EH (cell line): ENCODE measurements at places on chromosomes 4 and X.
A peak's percentile ranks its signal among the peaks of the same experiment; 100 is the strongest.

DNA sequence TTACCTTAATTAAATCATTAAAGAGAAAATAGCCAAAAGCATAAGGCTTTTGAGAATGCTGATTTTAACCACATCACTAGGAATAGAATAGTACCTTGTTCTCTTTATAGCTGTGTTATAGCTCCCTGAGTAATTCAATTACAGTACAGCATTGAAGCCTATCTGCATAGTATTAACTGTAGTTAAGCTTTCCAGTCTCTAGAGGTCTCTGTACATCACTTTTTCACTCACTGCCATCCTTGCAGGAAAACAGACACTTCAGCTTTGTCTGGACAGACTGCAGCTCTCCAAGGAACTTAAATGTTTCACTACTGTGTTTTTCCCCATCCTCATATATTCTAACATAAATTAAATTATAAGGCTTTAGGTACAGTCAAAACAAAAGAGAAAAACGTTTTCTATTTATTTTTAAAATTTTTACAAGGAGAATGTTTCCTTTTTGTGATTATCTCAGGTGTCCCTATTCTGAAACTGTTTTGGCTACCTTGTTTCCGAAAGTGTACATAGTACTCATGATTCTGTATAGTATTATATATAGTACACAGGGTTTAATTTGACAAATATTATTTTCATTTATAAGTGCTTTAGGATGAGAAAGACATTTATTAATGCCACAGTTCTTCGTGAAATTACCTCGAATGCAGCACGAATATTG lies 407.9 kb downstream of the PCDH18 start:
- peak; percentile 82 for DNase-seq

DNA sequence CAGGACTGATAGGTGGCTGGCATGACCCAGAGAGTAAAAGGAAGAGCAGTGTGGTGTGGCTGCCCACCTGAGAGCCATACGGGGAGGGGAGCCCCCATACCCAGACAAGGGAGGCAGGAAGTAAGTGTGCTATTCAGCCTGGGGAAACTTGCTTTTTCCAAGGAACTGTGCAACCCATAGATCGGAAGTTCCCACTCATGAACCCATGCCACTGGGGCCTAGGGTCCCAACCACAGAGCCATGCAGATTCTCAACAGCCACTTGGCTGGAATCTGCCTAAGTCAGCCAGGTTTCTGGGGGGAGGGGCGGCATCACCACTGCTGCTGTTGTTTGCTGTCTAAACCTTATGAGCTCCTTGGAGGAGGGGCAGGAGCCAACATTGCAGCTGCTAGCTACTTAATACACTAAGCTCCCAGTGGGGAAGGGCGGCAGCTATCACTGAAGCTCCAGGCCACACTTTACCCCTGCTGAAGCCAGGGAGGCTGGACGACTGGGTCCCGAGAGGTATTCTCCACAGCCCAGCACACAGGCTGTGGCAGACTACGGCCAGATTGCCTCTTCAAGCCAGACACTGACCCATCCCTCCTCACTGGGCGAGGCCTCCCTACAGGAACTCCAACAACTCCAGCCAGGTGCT lies 410.4 kb downstream of the INPP4B start:
- DNase-seq: no peak

DNA sequence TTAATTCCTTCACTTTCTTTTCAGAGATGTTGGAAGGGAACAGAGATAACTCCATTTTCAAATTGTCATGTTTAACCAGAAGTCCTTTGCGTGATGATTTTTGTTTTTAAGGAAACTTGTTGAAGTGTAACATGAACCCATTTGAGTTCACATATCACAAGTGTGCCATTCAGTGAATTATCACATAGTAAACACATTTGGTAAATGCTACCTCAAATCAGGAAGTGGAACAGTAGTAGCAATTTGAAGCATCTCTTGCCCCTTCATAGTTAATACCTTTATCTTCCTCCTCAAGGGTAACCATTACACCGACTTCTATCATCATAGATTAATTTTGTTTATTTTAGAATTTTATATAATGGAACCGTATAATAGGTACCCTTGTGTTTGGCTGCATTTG lies 35.8 kb downstream of the KDM6A start:
- no peak for DNase-seq

- DNase-seq: no peak
Observed at GRCh38 chrX:40009462-40009851, 88.3 kb downstream of the BCOR start.

GRCh38 chr4:168509786-168510185 lies 12.9 kb downstream of the PALLD start:
- DNase-seq: peak; percentile 16

GRCh38 chr4:38109896-38110295 lies 149.7 kb downstream of the PTTG2 start:
- DNase-seq: no peak

- DNase-seq: no peak
Observed at GRCh38 chrX:106973433-106974149, 26.4 kb downstream of the MORC4 start.

- peak; percentile 72 for DNase-seq
Observed at GRCh38 chrX:47579537-47579936, 2.7 kb upstream of the TIMP1 start.

- no peak for DNase-seq
Observed at GRCh38 chr4:52713456-52713937, 37.7 kb downstream of the ERVMER34-1 start.

DNA sequence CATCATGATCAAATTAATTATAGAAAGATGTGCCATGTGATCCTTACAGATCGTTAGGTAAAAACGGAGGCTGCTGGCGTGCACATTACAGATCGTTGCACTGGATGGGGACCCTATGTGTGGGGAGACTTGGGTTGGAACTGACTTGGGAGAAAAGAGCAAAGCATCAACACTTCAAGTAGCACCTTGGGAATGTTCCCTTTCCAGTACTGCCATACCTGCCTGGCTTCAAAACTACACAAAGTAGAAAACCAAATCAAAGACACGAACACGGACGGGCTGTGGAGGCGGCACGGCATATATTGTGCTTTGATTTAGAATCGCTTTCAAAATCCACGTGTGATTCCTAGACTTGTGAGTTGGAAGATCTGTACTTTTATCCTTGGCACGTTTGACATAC lies 898 bp downstream of the CMC4 start:
- no peak for DNase-seq

- no peak for DNase-seq
Observed at GRCh38 chrX:3017492-3017891, 11.1 kb downstream of the ARSH start.

GRCh38 chrX:72126048-72126415 lies 5.7 kb downstream of the RTL5 start:
- no peak for DNase-seq

GRCh38 chr4:19455850-19456602 lies 795.7 kb upstream of the SLIT2 start:
- DNase-seq: no peak

DNA sequence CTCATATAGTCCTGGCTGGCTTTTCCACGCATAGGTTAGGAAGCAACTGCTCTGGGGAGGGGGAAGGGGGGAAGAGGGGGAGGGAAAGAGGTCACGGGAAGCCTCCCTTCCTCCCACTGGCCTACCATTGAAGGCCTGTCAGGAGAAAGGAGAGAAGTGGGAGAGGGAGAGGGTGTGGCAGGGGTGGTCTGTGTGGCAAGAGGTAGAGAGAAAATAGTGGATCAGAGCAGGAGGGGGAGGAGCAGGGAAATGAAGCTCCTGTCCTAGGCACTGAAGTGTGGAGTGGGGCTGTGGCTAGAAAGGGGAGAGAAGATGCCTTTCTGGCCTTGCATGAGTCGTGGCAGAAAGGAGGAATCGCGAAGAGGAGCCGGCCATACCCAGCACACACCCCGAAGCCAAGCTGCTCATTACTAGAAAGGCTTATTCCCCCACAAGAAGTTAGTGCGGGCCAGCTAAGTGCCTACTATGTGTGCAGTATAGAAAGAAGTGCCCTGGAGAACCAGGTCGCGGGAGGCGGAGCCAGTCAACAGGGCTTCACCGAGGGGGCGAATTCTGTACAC lies 1.1 kb upstream of the TMEM164 start:
- DNase-seq: no peak

- DNase-seq: no peak
Observed at GRCh38 chrX:13855689-13856450, 39.0 kb upstream of the GPM6B start.

- DNase-seq: peak; percentile 70
Observed at GRCh38 chrX:23901060-23901459, 6.7 kb downstream of the APOO start.

- DNase-seq: no peak
Observed at GRCh38 chr4:76952656-76953582, 3.4 kb downstream of the SEPTIN11 start.

DNA sequence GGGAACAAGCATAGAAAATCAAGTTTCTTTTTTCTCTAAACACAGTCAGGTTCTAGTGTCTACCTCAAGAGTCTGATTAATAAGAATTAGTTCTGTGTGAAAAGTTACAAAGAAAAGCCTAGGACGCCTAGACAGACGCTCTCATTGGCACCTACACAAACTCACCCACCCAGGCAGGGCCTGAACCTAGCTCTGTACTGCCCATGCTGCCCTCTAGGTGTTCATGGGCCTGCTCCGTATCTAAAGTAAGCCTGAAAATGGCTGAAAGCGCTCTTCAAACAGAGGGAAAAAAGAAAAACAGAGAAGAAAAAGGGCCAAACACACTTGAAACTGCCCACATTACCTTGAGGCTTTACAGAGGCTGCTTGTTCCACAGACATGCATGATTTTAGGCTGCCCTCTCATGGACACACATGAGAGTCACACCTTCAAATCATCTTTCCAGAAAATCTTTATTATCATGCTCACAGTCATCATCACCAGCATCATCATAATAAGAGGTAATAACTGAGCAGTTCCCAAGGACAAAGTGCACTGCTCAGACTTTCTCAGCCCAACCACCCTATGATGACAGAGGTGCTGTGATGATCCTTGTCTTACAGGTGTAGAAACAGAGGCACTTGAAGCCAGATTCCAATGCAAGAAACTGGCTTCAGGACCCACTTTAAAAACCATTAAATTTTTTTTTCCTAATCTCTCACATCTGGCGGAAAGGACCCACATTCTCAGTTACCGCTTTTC lies 49.6 kb downstream of the MAP7D2 start:
- peak; percentile 56 for DNase-seq

DNA sequence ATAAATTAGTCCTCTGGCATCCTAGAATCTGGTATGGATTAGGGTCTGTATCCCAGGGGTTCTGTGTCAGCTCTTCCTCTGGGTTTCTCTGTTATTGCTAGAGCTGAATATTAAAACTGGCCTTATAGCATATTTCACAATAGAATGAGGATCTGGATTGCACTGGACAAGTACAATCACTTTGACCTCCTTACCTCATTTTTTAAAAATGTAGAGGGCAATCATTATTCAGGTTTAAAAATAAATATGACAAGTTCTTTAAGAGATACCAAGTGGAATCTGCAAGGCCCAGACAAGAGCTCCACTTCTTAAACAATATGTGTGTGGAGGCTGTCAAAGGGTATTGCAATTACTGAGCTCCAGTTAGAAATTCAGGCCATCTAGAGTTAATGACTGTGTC lies 1.4 kb downstream of the PALLD start:
- DNase-seq: no peak

GRCh38 chrX:110442635-110443034 lies 84.0 kb downstream of the RTL9 start:
- DNase-seq: peak; percentile 47

DNA sequence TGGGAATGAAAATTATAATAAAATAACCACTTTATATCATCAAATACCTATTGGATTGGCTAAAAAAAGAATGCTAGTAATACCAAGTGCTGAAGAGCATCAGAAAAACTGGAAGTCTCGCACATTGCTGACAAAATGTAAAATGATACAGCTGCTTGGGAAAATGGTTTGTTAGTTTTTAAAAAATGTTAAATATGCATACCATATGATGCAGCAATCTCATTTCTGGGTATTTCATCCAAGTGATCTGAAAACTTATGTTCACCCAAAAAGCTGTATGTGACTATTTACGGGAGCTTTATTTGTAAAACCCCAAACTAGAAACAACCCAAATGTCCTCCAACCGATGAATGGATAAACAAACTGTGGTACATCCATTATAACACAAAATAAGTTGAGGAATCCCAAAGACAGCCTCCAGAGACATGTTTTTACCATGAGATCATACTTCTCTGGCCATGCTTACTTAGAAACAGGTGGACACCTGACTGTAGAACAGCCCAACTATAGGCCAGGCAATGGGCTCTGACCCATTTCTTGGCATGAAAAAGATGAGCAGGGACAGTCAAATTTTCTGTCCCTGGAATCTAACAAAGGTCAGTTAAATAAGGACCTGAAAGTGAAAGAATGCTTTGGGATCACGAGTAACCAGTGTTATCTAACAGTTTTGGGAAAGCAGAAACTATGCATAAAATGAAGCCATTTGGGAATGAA lies 47.5 kb upstream of the FAM120C start:
- peak; percentile 19 for DNase-seq

GRCh38 chr4:25089051-25089763 lies 58.5 kb upstream of the LGI2 start:
- peak; percentile 12 for DNase-seq

- DNase-seq: no peak
Observed at GRCh38 chrX:118345045-118345463, 852 bp upstream of the WDR44 start.

DNA sequence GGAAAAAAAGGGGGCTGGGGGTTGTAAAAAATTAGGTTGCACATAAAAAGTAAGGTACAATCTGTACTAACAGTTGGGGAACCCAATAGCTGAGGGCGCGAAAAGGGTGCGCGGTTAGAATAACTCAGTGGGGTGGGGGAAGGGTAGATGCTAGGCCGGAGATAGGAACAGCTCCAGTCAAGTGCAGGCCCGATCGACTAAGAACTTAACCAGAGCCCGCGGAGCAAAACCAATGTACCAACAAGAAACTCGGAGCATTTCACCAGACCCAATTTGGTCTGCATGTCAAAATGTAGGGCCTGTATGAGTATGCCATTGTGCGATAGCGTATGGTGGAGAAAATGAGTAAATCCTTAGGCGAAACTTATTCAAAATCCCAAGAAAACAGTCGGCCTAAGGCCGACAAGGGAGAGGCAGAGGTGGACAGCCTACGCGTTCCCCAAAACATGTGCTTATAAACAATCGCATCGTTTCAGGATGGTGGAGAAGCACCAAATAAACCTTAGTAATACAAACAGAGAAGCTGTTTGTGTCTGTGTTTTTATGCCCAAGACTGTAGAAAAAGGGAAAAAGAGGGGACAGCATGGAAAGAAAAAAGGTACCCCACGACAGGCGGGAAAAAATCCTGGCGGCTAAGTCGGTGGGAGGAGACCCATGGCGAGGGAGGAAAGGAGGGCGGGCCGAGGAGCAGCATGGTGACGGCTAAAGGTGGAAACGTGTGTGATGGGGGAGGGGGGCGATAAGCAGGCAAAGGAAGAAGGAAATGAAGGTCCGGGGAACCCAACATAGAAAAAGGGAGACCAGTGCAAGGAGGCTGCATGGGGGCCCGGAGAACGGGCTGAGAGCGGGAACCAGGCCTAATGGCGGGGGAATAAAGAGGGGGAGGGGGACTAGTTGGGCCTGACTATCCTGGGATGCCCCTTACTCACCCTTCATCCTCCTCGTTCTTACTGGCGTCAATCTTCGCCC lies 990 bp downstream of the HNRNPD start:
- DNase-seq: peak; percentile 79

- DNase-seq: peak; percentile 37
Observed at GRCh38 chr4:24470666-24471485, 113.5 kb downstream of the DHX15 start.
